NCI-H748 treated with DMSO at 0.1 percent for 48 hours (cell line): ENCODE measurements at places on chromosomes 6 and 20.

DNA sequence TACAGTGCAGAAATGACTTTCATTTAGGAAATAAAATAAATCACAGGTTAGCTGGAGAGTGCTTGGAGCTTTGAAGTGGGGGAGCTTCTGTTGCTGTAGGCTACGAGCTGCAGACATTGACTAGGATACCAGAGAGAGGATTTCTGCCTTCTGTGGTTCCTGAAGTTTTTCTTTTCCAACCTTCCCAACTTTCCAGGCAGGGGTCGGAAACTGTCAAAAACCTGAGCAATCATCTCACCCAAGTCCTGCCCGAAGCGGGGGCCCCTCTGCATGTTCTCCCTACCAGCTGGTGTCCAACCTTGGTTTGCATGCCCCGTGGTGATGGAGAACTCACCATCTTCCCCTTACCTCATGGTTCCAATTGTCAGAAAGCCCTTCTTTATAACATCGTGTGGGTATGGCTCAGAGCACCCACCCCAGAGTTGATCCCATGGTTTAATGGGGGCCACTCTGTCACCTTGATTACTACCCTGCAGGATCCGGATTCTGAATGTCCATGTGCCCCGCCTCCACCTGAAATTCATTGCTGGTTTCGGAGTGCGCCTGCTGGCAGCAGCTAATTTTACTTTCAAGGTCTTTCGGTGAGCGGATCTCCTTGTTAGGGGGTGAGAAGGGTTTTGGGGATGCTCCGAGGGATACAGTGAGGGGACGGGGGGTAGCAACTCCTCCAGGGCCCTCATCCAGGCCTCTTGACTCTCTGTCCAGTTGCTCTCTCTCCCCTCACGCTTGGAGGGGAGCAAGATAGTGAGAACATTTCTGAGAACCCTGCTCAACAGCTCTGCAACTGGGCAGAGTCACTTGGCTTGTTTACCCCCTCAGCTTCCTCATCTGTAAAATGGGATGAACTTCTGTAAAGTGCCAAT, 5.1 kb downstream of the BPIFB2 start:
- no peak for DNase-seq

GRCh38 chr20:41426086-41426830, 59.6 kb upstream of the EMILIN3 start:
- no peak for DNase-seq

- DNase-seq, result no peak
Observed at GRCh38 chr6:61193771-61194170, 1092.3 kb downstream of the KHDRBS2 start.

GRCh38 chr20:32577023-32577422, 8.1 kb downstream of the NOL4L start:
- DNase-seq, result no peak

GRCh38 chr20:35305682-35306556, 13.7 kb upstream of the FAM83C start:
- no peak for DNase-seq

DNA sequence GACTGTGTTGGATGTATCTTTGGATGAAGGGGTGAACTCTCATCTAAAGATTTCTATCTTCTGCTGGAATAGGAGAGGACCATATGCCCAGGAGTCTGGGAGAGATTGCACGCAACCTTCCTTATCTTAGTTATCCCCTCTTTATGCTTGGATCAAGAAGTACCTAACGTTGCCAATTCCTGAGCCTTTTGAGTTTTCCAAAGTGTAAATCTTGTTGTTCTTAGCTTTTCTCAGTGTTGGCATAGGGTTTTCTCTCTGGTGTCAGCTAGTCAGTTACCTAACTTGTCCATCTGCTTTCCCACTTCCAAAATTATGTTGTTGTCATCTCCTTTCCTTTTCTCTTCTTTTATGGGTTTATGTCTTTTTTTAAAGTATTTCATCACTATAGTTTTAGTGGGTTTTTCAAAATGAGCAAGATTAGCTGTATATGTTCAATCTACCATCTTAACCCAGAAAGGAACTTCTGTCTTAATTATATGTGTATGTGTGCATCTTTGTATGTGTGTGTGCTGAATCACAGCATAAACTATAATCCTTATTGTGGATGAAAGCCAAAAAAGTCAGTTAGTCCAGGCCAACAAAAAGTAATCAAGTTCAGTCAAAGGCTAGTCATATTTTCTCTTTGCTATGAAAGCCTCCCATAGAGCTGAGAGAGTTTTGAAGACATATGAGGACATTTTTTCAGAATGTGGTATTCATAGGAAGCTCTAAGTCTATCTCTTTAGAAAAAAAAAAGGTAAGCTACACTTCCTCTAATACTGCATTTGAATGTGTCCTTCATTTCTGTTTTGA, 72.1 kb downstream of the KHDC1L start:
- no peak for DNase-seq

- DNase-seq, result no peak
Observed at GRCh38 chr20:40493071-40493470, 196.0 kb downstream of the MAFB start.

DNA sequence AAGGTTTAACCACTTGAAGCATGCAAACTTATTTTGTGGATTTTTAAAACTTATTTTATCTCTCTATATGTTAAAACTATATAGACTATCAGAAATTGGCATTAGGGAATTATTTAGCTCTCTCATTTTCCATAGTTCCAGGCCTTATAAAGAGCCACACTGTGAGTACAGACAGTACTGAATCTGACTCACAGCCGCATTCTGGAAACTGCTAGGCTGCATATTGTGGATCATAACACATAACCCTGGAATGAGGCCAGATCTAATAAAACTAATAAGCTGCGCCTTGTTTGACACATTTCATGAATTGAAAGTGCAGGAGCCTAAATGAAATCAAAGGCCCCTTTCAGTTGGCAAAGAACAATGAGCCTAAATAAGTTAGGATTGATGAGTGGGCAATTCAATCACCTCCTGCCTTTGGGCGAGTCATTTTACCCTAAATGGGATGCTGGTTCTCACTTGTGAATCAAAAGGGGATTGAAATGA, 308.4 kb downstream of the PACRG start:
- DNase-seq, result peak; percentile 14

GRCh38 chr20:31818376-31818908, 714 bp upstream of the MYLK2 start:
- no peak for DNase-seq

DNA sequence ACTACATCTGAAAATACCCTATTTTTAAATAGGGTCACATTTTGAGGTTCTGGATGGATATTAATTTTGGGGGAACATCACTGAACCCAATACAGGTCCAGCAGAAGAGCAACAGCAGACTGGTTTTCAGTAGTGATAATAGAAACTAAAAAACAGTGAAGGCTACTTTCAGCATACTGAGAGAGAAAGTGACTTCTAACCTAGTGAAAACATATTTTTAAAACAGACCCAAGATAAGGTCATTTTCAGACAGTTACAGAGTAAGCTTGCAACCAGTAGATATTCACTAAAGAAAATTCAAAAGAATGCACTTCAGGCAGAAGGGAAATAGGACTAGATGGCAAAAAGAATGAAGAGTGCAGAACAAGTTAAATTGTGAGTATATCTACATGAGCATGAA, 42.0 kb upstream of the TMEM244 start:
- DNase-seq, result no peak

- no peak for DNase-seq
Observed at GRCh38 chr6:118146584-118146983, 239.5 kb downstream of the SLC35F1 start.
